BJ (cell line): ENCODE measurements at places on chromosomes 16 and 17. TPM values are rescaled to one million over a fixed set of nuclear protein-coding genes. Genes with fewer than 3 reads are reported as not detected.

Gene DGKE
- 1.9 and 2.1 TPM in 2 replicates for polyA plus RNA-seq

Gene NHLRC4
- 0.31 and 0.66 TPM in 2 replicates for polyA plus RNA-seq

Gene CDK3
- 3.7 and 5.6 TPM in 2 replicates for polyA plus RNA-seq

Gene NPIPB6
- polyA plus RNA-seq, result 0.15 and 0.34 TPM in 2 replicates
